ENCODE measurements at places on chromosomes 7 and 10.
A peak's percentile ranks its signal among the peaks of the same experiment; 100 is the strongest.

DNA sequence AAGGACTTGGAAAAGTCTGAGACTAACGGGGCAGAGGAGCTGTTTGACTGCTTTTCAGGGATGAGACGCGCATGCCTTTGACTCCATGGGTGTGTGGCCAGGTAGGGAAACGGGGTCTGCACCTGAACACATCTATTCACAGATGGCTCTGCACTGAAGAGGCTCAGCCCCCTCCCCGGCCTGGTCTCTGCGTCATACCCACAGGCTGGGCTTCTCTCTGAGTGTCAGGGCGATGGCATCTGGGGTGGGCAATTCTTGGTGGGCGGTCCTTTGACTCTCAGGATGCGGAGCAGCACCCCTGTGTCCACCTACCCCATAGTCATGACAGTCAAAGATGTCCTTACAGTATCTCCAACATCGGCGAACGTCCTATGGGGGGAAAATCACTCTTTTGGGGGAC, 23.0 kb downstream of the PFKP start:
- DNase-seq: no peak

GRCh38 chr10:120513307-120513796, 56.3 kb downstream of the PLPP4 start:
- no peak for DNase-seq

DNA sequence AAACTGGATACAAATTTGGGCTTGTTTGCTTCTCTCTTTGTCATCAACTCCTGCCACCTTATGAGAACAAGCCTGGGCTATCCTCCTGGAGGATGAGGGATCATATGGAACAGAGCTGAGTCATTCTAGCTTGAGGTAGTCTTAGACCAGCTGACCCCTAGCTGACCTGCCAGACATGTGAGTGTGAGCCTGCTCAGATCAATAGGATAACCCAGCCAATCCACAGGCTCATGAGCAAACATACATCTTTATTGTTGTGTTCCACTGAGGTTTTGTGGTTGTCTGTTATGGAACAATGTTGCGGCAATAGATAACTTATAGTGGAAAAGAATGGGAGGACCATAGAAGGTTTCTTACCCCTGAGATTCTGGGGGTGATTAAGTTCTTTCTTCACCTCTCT, 54.5 kb upstream of the FAM180A start:
- no peak for DNase-seq

DNA sequence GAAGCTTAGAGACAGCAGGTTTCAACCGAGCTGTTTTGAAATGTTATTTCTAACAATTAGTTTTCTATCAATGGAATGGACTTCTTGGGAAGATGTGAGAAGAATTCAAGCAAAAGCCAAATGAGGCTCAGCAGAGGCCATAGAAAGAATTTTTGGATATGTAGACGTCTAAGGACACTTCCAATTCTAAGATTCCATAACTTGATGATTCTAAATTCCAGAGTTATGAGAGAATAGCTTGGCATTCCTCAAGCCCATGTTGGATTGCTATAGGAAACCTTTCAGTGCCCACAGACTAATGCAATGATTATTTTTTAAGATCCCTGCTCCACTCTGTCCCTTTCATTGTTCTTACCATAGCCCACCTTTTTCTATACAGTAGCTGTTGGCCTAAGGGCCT, 77.2 kb upstream of the PALS2 start:
- no peak for DNase-seq

GRCh38 chr10:109877546-109877945, 45.8 kb downstream of the XPNPEP1 start:
- DNase-seq: peak; percentile 7

Data from mucosa of gallbladder (tissue), 1 donor.